ENCODE measurements at places on chromosomes 6 and 20.

- no peak for DNase-seq
These were observed 94.8 kb downstream of the MYLK4 start for GRCh38 chr6:2655844-2656433.

DNA sequence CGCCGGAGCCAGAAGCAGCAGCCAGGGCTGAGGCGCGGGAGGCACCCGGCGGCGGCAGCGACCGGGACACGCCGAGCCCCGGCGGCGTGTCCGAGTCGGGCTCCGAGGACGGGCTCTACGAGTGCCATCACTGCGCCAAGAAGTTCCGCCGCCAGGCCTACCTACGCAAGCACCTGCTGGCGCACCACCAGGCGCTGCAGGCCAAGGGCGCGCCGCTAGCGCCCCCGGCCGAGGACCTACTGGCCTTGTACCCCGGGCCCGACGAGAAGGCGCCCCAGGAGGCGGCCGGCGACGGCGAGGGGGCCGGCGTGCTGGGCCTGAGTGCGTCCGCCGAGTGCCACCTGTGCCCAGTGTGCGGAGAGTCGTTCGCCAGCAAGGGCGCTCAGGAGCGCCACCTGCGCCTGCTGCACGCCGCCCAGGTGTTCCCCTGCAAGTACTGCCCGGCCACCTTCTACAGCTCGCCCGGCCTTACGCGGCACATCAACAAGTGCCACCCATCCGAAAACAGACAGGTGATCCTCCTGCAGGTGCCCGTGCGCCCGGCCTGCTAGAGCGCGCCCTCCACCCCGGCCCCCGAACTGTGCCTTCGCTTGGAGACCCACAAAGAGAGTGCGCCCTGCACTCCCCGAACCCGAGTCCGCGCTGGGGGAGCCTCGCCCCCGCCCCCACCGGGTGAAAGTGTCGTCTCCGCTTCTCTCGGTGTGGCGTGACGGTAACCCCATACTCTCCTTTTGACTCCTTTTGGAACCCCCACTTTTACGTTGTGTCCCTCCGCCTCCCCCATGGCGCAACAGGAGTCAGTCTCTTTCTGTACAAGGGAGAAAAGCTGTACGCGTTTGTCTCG is 1.6 kb downstream of the INSM1 start:
- no peak for DNase-seq

DNA sequence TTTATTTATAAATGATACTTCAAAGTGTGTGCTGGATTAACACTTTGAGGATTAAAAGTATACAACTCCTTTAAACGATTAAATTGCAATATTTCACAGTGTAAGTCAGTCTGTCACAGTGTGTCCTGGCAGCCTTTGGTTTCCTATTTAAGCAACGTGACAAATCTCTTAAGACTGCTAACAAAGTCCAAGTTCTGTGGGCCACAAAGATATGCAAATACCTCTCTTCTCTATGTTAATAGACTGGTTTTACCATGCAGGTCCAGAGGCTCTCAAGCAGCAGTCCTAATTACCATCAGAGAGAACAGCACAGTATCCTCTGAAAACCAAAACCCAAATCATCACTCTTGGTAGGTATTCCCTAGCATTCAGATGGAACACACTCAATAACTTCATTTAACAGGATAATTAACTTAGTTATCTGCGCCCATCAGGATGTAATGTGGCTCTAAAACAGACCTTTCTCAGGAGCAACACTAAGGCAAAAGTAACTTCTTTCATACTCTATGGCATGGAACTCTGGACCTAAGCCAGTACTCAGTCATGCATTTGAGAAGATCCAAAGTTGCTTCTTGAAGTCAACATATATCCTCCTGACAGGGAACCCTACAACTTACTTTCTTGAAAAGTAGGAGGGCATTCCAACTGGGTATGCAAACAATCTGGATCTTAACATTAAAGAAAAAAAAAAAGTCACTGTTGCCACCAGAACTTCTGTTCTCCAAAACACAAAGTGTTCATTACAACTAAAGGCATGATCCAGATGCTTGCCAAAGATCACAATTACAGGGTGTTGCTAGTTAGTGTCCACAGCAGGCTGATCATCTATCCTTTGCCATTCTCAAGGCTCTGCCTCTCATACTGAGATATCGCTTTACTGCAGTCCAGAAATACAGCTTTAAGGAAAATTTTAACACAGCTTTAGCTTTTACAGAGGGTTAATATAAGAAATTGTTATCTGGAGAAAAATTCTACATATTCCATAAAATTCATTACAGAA is 53.2 kb downstream of the MAN1A1 start:
- DNase-seq = no peak

DNA sequence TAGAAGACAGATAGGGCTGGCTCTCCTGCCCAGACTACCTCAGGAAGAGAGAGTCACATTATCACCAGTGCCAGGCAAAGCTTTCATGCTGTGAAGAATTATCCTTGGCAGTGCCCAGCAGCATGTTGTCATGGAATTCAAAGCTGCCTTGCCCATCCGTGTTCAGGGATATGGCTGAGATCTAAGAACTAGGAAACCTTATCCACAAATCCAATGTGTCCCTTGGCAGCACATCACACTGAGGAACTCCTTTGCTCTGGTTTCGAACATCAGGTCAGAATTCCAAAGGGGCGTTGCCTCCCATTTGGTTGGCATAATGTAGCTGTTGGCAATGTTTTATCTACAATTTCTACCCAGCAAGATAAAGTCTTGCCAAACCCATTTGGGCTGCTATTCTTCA is 52.7 kb downstream of the ADGRF1 start:
- no peak for DNase-seq

DNA sequence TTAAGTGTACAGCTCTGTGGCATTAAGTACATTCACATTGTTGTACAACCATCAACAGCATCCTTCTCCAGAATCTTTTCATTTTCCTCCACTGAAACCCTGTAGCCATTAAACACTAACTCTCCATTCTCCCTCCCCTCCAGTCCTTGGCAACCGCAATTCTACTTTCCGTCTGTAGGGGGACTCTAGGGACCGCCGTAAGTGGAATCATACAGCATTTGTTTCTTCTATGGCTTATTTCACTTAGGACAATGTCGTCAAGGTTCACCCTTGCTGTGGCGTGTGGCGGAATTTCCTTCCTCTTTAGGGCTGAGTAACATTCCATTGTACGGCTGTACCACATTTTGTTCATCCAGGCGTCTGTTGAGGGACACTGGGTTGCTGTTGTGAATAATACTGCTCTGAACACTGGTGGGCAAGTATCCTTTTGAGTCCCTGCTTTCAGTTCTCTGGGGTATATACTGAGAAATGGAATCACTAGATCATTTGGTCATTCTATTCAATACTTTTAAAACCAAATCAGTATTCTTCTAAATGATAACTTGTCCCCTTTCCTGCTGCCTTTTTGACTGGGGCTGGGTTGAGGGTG is 50.7 kb downstream of the PPP1R3G start:
- no peak for DNase-seq

GRCh38 chr6:129491436-129491835 is 218.5 kb downstream of the ARHGAP18 start:
- no peak for DNase-seq

GRCh38 chr20:6685181-6685582 is 82.3 kb upstream of the BMP2 start:
- DNase-seq = no peak

DNA sequence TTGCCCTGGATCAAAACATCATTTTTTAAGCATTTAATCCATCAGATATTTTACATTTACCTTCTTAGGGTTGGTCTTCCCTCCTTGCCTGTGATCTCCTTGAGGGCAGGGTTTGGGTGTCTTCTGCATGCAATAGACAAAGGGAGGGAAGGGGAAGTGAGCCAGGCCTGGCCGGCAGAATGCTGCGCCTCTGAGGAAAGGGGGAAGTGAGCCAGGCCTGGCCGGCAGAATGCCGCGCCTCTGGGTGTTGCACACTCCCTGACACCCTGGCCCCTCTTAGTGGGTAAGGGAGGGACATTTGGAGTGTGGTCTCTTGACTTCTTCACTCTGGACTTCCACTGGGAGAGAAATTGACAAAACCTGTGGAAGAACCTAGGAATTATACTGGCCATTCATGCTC is 12.4 kb downstream of the PSMF1 start:
- DNase-seq = peak; percentile 73

- DNase-seq = peak; percentile 52
These were observed 1.0 kb downstream of the MRPS26 start for GRCh38 chr20:3046677-3047462.

GRCh38 chr6:14927398-14927797 is 318.5 kb upstream of the JARID2 start:
- DNase-seq = no peak

DNA sequence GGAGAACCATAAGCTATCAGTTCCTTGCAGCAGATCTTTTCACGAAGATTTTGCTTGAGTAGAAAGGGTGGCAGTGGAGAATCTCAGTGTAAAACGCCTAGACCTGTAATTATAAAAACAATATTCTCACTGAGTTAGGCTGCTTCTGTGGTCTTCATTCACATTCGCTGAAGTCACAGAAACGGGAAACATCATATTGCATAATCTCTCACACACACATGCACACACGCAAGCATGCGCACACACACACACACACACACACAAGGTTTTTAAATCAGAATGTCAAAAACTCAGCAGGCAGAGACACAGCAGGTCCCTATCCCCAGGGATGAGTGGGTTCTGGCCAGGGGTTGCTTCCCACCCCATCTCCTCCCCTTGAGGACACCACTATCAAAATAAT is 175.5 kb downstream of the ATXN1 start:
- no peak for DNase-seq

DNA sequence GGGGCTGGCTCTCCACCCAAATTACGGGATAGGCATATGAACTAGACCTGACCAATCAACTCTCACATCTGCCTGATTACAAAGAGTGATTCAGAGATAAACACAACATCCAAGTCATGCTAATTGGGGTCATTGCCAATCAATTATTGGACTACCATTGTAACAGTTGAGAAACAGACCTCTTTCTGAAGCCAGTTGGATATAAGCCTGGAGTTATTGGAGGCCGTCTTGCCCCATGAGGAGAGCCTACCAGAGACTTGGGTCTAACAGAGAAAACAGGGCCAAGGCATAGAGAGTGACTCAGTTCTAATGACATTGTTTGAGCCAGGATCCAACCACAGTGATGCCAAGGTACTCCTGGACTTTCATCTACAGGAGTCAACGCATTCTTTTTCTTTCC is 39.4 kb upstream of the HIVEP2 start:
- no peak for DNase-seq

DNA sequence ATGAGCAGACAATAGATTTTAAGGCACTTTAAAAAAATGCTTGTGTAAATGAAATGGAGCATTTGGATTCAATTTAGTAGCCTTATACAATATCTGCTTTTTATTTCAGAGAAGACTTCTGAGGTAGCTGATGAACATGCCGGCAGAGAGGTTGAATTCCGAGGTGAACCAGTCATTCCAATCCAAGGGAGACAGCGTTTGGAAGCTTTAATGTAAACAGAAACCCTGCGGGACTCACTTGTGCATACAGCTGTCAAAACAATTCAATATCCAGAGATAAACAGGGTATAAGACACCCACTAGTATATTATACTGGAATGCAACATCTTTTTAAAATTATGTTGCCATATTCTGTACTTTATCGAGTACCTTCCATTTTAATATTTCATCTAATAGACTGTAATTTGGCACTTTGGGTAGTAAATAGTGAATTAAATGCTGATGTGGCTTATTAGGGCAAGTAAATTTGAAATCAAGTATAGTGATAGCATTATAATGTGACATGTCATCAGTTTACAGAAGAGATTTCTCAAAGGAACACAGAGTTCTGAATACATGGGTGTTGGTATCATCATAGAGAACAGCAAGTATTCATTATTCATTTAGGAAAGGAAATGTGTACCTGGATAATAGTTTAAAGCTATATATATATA is 347.7 kb downstream of the PRKN start:
- no peak for DNase-seq

DNA sequence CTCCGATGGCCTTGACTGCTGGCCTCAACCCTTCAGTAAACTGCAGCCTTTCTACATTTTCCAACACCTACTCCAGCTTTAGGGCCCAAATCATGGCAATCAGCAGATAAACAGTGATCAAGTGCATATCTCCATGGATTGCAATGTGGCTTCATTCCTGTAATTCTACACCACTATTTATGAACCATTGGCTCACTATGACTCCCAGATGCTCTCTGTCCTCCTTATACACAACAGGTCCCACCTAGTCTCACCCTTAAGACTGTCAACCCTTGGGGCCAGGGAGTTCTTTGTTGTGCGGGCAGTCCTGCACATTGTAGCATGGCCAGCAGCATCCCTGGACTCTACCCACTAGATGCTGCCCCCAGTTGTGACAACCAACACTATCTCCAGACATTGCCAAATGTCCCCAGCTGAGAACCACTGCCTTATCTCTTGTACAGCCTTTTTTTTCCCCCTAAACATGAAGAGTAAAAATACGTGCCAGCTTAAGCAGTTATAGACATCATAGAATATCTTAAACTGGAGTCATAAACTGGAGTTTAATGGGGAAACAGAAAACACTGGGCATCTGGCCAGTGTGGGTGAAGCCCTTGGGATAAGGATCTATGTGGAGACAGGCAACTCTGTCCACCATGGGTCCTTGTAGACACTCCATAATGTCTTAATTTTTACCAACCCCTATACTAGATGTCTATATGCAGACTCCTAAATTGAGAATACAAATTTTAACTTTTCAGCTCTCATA is 21.1 kb downstream of the MRPL14 start:
- no peak for DNase-seq

Measured in left lung (tissue), 14 donors.